Caco-2 (cell line): ENCODE measurements at places on chromosomes 2 and 18.

GRCh38 chr2:215140166-215140707, 1.8 kb upstream of the ABCA12 start:
- no peaks in the 10 kb centered on the region for H3K36me3 ChIP-seq
- peaks cover 12% of the 10 kb centered on the region; the same call in 1 of the 2 replicates for H3K4me1 ChIP-seq
- no peaks in the 10 kb centered on the region; the same call in 1 of the 2 replicates for H3K27me3 ChIP-seq
- H3K27ac ChIP-seq: no peak overlapping the region
- H3K4me3 ChIP-seq: no peak overlapping the region

DNA sequence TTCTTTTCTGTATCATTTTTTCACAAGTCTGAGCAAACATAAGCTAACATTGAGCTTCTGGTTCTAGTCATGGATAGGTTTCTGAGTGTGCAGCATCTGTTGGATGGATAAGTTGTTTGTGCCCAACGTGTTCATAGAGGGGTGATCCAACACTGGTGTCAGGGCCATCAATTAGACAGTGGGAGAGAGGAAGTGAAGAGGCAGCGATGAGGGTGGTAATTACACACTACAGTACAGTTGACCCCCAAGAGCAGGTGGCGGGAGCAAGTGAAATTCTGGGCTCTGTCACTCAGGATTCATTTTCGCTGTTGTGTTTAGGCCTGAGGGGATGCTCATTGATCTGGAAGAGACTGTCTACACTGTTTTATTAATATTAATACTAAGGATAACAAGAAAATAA, 180.0 kb upstream of the CXCR4 start:
- H3K4me1 ChIP-seq: no peaks in the 10 kb centered on the region
- no peaks in the 10 kb centered on the region for H3K36me3 ChIP-seq
- H3K27me3 ChIP-seq: no peaks in the 10 kb centered on the region
- DNase-seq: no peak
- no peak overlapping the region for H3K27ac ChIP-seq

DNA sequence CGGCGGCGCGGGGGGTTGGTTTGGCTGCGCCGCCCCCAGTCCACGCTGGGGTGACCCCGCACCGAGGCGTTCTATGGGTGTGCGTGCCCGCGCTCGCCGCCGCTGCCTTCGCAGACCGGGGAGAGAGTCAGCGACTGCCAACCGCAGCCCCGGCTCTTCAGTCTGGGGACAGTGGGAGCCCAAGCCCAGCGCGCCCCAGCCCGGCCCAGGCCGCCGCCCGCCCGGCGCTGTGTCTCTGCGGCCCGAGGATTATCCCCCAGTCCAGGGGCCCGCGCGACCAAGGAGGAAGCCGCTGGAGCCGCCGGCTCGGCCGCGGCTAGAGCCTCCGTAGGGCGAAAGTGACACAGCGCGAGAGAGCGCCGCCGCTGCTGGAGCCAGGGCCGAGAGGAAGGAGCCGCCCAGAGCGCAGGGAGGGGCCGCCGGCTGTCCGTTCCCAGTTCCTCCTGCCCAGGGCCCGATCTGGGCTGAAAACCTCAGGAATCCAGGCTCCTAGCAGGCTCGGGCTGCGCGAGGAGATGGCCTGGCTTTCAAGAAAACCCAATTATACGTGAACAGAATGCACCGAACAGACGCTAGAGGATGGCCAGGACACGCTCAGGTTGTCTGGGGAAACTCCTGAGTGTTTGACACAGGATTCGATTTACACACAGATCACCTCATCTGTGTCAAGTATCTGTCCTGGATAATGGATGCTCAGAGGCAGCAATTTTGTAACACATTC, 2.4 kb downstream of the CTIF start:
- H3K4me1 ChIP-seq: peaks cover 27% of the 10 kb centered on the region
- peak; percentile 41 for DNase-seq
- no peaks in the 10 kb centered on the region for H3K27me3 ChIP-seq
- H3K4me3 ChIP-seq: peak overlapping the region; percentile 65

DNA sequence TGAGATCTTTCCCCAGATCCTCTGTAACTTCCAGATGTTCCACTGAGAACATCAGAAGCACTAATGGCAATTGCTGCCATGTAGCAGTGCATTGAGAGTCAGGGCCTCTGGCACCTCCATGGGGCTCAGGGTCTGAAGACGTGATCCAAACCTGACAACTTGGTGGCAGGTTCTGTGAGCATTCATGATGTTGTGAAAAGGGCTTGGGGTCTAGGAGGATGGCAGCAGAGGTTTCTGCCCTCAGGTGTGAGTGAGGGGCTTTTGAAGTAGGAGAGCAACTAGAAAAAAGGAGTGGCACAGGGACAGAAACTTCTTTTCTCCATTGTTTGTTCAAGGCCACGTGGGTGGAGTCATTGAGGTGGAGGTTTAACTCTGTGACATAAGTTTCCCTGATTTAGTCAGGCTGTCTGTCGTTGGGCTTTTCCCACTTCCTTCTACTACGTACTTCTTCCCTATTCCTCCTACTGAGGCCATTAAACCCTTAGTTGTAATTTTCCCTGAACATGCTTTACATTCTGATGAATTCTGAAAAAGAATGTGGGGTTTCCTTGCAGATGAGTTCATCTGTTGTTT, 13.1 kb downstream of the CFLAR start:
- H3K4me1 ChIP-seq: peaks cover 73% of the 10 kb centered on the region
- no peak overlapping the region for H3K4me3 ChIP-seq
- no peaks in the 10 kb centered on the region for H3K27me3 ChIP-seq
- H3K36me3 ChIP-seq: peaks cover 1% of the 10 kb centered on the region; the same call in 1 of the 2 replicates
- peak overlapping the region; percentile 88 for H3K27ac ChIP-seq

GRCh38 chr2:79511320-79511951, 1.4 kb upstream of the CTNNA2 start:
- H3K27ac ChIP-seq: no peak overlapping the region
- no peaks in the 10 kb centered on the region for H3K27me3 ChIP-seq
- DNase-seq: peak; percentile 64
- H3K4me3 ChIP-seq: no peak overlapping the region
- no peaks in the 10 kb centered on the region for H3K36me3 ChIP-seq

DNA sequence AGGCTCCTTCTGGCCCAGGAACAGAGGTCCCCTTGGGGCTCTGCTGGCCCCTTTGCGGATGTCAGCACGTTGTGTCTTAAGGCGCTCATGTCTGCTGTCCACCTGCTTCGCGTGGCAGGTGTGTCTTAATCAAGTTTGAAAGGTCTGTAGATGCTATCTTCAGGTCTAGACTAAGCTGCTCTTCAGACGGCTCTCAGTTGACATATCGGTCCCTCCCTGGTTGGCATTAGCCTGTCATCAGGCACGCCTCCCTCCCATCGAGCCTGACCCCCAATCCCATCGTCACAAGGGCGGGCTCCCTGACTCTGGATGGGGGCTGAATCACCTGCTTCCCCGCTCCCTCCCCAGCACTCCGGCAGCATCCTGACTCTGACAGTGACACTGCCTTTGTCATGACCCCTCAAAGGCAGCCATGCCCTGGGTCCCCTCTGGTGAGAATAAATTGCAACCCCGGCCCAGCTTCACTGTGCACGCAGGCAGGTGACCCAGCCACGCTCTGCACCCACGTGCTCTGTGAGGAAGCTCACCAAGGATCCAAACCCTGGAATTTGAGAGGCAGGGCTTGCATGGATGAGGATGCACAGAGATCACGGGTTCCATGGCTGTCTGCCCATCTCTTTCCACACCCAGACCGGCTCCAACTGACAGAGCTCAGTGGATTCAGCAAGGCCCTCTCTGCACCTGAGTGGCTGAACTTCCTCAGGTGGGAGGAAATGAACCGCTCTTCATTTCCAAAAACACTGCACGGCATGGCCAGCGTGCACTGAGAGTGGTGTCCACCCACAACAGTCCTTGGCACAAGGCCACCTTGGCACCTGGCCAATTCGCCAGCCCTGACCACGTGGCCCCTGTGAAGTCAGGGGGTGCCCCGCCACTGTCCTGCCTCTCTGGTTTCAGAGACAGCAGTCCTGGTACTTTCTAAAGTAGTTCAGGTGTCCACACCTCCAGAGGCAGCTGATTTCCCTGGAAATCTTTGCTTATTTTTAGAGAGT, 110.2 kb upstream of the GPC1 start:
- H3K36me3 ChIP-seq: no peaks in the 10 kb centered on the region
- H3K27ac ChIP-seq: no peak overlapping the region
- no peak for DNase-seq
- H3K27me3 ChIP-seq: no peaks in the 10 kb centered on the region

GRCh38 chr2:97870396-97870843, 125.3 kb downstream of the TMEM131 start:
- H3K27me3 ChIP-seq: no peaks in the 10 kb centered on the region
- peaks cover 3% of the 10 kb centered on the region; the same call in 1 of the 2 replicates for H3K36me3 ChIP-seq
- H3K4me1 ChIP-seq: peaks cover 19% of the 10 kb centered on the region
- no peak for DNase-seq
- peak overlapping the region; percentile 67 for H3K27ac ChIP-seq
- H3K4me3 ChIP-seq: no peak overlapping the region

GRCh38 chr2:94979406-94980375, 45.8 kb upstream of the MAL start:
- no peak overlapping the region for H3K4me3 ChIP-seq
- no peak overlapping the region for H3K27ac ChIP-seq
- DNase-seq: no peak

DNA sequence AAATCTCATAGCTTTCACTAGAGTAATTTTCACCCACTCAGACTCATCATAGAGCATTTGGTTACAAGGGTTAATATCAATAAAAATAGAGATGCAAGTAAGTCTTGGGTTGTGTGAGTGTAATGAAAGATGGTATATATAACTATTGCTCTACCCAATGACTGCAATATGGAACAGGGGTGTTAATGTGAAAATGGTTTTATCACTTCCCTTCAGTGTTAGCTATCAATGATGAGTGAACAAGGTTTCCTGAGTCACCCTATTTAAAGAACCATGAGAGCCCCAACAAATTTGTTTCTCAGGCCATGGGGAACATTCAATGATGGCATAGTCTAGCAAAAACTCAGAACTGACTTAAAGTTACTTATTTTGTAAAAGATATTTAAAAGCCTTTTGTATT, 1133.6 kb upstream of the ZEB2 start:
- no peaks in the 10 kb centered on the region for H3K4me1 ChIP-seq
- no peaks in the 10 kb centered on the region for H3K27me3 ChIP-seq
- no peak overlapping the region for H3K4me3 ChIP-seq

- no peaks in the 10 kb centered on the region for H3K4me1 ChIP-seq
- no peaks in the 10 kb centered on the region for H3K27me3 ChIP-seq
- H3K4me3 ChIP-seq: no peak overlapping the region
- H3K27ac ChIP-seq: no peak overlapping the region
Measured at GRCh38 chr2:75088791-75089190, 110.5 kb downstream of the TACR1 start.

GRCh38 chr2:65293376-65293775, 65.7 kb downstream of the ACTR2 start:
- no peaks in the 10 kb centered on the region for H3K4me1 ChIP-seq
- DNase-seq: no peak
- no peaks in the 10 kb centered on the region for H3K27me3 ChIP-seq
- H3K36me3 ChIP-seq: no peaks in the 10 kb centered on the region
- H3K4me3 ChIP-seq: no peak overlapping the region
- no peak overlapping the region for H3K27ac ChIP-seq

DNA sequence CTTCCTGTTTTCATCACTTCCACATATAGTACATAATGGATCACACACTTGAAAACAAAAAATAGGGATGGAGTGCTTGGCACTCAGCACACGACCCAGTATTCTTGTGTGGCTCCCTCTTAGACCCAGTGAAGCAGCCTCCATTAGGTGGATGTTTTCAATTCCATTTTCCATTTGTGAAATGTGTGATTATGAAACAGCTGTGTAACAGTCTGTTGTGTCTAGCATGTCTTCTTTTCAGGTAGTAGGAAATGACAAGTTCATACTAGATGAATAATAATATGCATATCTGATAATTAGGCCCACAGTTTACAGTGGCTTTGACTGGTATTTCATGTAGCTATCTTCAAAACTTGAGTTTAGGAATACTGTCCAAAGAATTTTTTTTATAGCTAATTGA, 35.5 kb downstream of the EML6 start:
- no peaks in the 10 kb centered on the region; the same call in 1 of the 2 replicates for H3K27me3 ChIP-seq
- no peaks in the 10 kb centered on the region; the same call in 1 of the 2 replicates for H3K36me3 ChIP-seq
- no peak overlapping the region for H3K27ac ChIP-seq
- no peak for DNase-seq
- no peak overlapping the region for H3K4me3 ChIP-seq

GRCh38 chr2:72627083-72627482, 198.8 kb downstream of the EXOC6B start:
- DNase-seq: no peak
- H3K27ac ChIP-seq: no peak overlapping the region
- no peaks in the 10 kb centered on the region for H3K36me3 ChIP-seq
- H3K4me3 ChIP-seq: no peak overlapping the region

GRCh38 chr2:27638709-27639108, 9.9 kb downstream of the GPN1 start:
- peaks cover 12% of the 10 kb centered on the region for H3K4me1 ChIP-seq
- H3K4me3 ChIP-seq: no peak overlapping the region
- no peak overlapping the region for H3K27ac ChIP-seq
- DNase-seq: no peak
- H3K27me3 ChIP-seq: no peaks in the 10 kb centered on the region
- H3K36me3 ChIP-seq: peaks cover 4% of the 10 kb centered on the region; the same call in 1 of the 2 replicates

- H3K27ac ChIP-seq: no peak overlapping the region
- no peak for DNase-seq
- H3K4me1 ChIP-seq: no peaks in the 10 kb centered on the region
- no peaks in the 10 kb centered on the region for H3K36me3 ChIP-seq
- H3K4me3 ChIP-seq: no peak overlapping the region
- H3K27me3 ChIP-seq: no peaks in the 10 kb centered on the region
Measured at GRCh38 chr2:214679736-214680135, 129.7 kb downstream of the BARD1 start.

GRCh38 chr2:37782721-37783371, 111.4 kb upstream of the CDC42EP3 start:
- H3K4me1 ChIP-seq: peaks cover 36% of the 10 kb centered on the region
- no peak for DNase-seq
- H3K36me3 ChIP-seq: no peaks in the 10 kb centered on the region

DNA sequence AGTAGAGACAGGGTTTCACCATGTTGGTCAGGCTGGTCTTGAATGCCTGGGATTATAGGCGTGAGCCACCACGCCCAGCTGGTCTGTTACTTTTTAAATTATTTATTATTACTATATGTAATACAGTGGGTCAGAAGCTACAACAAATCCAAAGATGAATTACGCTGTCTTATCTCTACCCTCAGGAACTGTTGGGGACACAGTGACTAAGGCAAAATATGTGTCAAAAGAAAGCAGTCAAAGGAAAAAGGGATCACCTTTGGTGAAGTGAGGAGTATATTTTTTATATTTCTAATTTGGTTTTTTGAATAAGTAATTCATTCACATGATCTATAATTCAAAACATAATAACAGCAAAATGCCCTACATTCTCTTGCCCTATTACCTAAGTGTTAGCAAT, 4.7 kb downstream of the CREB1 start:
- H3K27me3 ChIP-seq: no peaks in the 10 kb centered on the region
- H3K36me3 ChIP-seq: peaks cover 2% of the 10 kb centered on the region; the same call in 1 of the 2 replicates
- H3K4me1 ChIP-seq: peaks cover 27% of the 10 kb centered on the region
- H3K4me3 ChIP-seq: no peak overlapping the region
- no peak for DNase-seq

DNA sequence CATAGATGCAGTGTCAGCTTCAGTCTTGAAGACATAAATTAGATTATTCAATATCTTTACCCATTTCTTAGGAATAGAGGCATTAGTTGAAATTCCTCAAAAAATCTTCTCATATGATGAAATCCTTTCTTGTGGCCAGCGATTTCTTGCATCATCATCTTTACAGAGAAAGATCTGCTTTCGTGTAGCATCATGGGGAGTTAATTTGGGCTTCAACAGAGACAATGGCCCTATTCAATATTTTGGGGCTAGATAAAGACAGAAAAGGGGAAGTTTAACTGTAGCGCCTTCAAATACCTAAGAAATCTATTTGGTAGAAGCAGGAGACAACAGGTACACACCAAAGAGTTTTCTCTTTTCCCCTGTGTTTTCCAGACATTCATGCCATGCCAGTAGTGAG, 73.8 kb downstream of the TGFA start:
- H3K36me3 ChIP-seq: no peaks in the 10 kb centered on the region
- no peak overlapping the region for H3K27ac ChIP-seq
- no peak for DNase-seq
- H3K27me3 ChIP-seq: no peaks in the 10 kb centered on the region
